Peyer's patch (tissue), 4 donors: ENCODE measurements at places on chromosomes 1 and 21. TPM values are rescaled to one million over a fixed set of nuclear protein-coding genes. Genes with fewer than 3 reads are reported as not detected.

The ADAMTS1 gene
- 11.0 TPM for total RNA-seq

The SORT1 gene
- total RNA-seq: 124 TPM

The KRTAP19-7 gene
- not detected for total RNA-seq

The KRTAP11-1 gene
- total RNA-seq: not detected

The SH2D1B gene
- total RNA-seq: not detected

The HRNR gene
- total RNA-seq: not detected

The DNAH14 gene
- total RNA-seq: 7.4 TPM

DNA sequence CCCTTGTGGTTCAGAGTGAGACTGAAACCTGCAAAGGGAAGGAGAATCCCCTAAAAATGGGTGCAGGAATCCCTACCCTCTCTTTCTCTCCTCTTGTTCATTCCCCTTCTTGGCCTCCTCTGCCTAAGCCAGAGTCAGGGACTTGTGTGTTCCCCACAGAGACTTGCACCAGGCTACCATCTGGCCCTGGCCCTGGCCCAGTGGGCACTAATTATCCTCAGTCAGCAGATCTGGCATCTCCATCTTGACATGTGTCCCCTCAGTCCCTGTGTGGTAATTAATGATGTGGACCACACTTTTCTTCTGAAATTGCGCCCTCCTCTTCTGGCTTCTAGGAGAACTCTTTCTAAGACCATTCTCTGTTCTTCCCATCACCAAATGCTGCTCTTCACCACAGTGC is 354.4 kb downstream of the SETD4 start:
- no peak overlapping the region for H3K4me3 ChIP-seq
- no peak overlapping the region for H3K27ac ChIP-seq
- H3K4me1 ChIP-seq: no peaks in the 10 kb centered on the region
- no peak for DNase-seq

DNA sequence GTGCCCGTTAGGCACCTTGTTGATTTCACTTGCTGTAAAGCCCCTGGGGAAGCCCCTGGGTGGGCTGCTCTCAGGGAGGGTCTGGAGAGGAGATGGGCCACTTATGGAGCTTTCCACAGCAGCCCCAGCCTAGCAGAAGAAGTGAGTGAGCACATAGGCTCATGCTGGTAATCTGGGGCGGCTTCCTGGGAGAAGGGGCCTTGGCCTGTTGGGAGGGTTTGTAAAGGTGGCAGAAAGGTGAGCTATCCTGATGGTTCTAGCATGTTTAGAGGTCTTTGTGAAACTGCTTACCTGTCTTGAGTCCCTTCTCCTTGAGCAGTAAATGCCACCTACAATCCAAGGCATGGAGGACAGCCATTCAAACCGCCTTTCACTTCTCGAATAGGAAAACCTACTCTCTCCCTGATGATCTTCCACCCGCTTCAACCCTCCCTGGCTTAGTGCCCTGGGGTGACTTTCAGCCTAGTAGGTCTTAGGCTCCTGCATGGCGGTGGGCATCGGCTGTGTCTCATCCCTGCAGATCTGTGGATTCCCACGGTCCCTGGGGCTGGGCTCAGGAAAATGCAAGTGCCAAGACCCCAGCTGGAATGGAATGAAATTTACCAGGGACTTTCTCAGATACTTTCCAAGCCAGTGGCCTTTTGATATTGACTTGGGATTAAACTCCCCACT is 87.6 kb upstream of the SELENON start:
- H3K4me1 ChIP-seq: no peaks in the 10 kb centered on the region
- no peaks in the 10 kb centered on the region for H3K27me3 ChIP-seq
- H3K27ac ChIP-seq: no peak overlapping the region
- no peak for DNase-seq
- no peak overlapping the region for H3K4me3 ChIP-seq

- H3K4me1 ChIP-seq: no peaks in the 10 kb centered on the region
- no peaks in the 10 kb centered on the region for H3K36me3 ChIP-seq
- H3K27ac ChIP-seq: peak overlapping the region; percentile 87
- no peaks in the 10 kb centered on the region for H3K27me3 ChIP-seq
- peak overlapping the region; percentile 63 for H3K4me3 ChIP-seq
- DNase-seq: peak; percentile 75
Measured at GRCh38 chr1:33255347-33256220, 708 bp upstream of the ZNF362 start.

DNA sequence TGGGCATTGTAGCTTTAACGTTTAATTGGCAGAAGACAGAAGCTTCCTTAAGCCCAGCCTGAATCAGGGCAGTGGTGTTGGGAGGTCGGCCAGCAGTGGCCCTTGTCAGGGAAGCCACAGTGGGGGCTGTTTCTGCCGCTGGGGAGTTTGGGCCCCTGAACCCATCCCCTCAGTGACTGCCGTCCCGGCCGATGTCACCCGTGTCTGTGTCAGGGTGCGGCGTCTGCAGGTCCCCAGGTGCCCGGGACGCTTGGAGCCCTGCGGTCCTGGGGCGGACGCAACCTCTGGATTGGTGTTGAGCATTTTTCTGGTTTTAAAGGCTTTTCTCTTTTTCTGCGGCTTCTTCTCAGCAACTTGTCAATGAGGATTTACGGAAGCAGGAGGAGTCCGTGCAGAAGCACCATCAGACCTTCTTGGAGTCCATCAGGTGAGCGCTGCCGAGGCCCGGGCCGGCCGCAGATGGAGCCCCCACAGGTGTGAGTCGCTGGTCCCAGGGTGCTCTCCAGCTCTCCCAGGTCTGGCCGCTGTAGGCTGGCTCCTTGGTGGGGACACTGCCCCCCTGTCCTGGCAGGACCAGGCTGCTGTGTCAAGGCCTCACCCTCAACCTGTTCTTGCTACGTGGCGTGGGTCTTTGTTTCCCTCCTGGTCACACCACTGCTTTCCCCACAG is 2.3 kb downstream of the ATAD3C start:
- no peak overlapping the region for H3K4me3 ChIP-seq
- H3K36me3 ChIP-seq: no peaks in the 10 kb centered on the region
- no peaks in the 10 kb centered on the region for H3K4me1 ChIP-seq

GRCh38 chr21:45120975-45121374 is 46.6 kb downstream of the ADARB1 start:
- no peaks in the 10 kb centered on the region for H3K4me1 ChIP-seq
- no peak overlapping the region for H3K4me3 ChIP-seq
- no peaks in the 10 kb centered on the region for H3K27me3 ChIP-seq
- no peaks in the 10 kb centered on the region for H3K36me3 ChIP-seq
- no peak for DNase-seq
- H3K27ac ChIP-seq: no peak overlapping the region

GRCh38 chr1:89918127-89918793 is 76.7 kb upstream of the ZNF326 start:
- H3K36me3 ChIP-seq: no peaks in the 10 kb centered on the region
- no peak overlapping the region for H3K4me3 ChIP-seq
- DNase-seq: no peak
- no peaks in the 10 kb centered on the region for H3K27me3 ChIP-seq
- no peak overlapping the region for H3K27ac ChIP-seq
- H3K4me1 ChIP-seq: no peaks in the 10 kb centered on the region

DNA sequence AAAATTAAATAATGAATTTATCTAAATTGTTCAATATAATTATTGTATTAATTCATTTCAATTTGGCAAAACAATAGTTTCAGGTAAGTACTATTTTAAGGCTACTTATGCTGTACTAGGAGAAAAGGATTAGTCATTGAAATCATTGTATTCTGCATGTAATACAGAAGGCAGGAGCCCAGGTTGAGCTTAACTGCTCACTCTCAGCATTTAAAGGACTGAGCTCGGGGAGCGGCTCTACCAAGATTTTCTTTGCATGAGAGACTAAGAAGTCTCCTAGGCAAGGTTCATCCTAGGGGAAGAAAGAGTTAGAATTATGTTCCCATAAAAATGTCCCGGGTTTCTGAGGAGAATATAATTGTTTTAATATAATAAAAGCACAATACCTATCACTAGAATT is 112.5 kb downstream of the CYYR1 start:
- H3K36me3 ChIP-seq: no peaks in the 10 kb centered on the region
- no peak overlapping the region for H3K4me3 ChIP-seq
- DNase-seq: no peak
- H3K27ac ChIP-seq: no peak overlapping the region
- no peaks in the 10 kb centered on the region for H3K4me1 ChIP-seq
- H3K27me3 ChIP-seq: no peaks in the 10 kb centered on the region

GRCh38 chr1:17696417-17697301 is 58.5 kb upstream of the ACTL8 start:
- DNase-seq: no peak
- H3K27ac ChIP-seq: no peak overlapping the region
- no peak overlapping the region for H3K4me3 ChIP-seq
- H3K36me3 ChIP-seq: no peaks in the 10 kb centered on the region
